ENCODE measurements at places on chromosomes 4 and X.

DNA sequence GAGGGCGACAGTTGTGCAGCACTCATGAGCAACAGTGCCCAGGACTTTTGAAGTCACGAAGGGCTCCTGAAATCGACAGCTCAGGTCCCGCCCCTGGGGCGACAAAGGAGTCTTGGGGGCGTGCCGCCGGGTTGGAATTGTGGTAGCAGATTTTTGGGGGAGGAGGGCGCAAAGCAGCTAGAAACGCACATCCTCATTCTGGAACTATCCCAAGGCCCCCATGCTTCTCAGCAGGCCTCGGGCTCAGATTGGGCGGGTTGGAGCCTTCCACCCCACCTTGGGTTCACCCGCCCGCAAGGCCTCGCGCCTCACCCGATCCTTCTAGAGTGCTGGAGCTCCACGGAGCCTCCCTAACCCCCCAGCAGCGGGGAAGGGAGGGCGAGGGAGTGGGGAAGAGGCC, 85.5 kb downstream of the HPRT1 start:
- no peak for DNase-seq

DNA sequence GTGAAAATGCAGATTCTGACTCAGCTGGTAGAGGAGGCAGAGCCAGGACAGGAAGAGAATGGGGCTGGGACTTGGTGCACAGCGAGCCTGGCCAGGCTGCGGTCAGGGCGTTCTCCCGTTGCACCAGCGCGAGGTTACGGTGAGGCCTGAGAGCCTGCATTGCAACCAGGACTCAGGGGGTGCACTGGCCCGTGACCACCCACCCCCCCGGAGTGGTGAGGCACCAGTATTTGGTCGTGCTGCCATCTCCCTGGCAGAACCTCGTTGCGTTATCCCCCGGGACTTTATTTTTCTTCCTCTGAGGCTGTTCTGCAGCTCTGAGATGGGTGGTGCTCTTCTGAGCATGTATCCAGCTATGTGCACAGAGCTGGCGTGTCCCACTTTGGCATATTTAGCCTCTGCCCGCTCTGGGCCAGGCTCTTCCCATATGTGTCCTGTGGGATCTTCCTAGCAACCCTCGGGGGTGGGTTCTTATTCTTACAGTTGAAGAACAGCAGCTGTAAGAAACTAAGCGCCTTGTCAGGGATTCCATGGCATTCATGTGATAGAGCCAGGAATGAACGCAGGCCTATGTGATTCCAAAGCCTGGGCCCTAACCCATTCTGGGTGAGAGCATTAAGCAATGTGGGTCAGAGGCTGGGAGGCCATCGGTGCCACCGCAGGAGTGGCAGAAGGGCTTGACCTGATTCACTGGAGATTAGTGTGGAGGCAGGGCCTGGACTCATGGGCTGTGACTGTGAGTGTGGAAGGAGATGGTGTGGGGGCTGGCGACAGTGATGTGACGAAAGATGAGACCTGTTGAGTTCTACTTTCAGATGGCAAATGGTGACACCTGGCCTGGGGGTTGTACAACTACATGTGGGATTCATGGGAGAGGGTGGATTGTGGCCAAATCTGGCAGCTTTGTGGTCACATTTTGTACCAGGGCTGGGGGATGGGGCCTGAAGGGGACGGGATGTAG, 3.1 kb downstream of the TADA2B start:
- DNase-seq = peak; percentile 27

GRCh38 chr4:51907006-51907669, 64.2 kb downstream of the DCUN1D4 start:
- no peak for DNase-seq

GRCh38 chrX:93673869-93674271, at the start of gene FAM133A:
Gene FAM133A, plus strand, starts transcription at chrX:93674206. Its CDS starts 35,214 bp downstream, at chrX:93709420.
- no peak for DNase-seq

DNA sequence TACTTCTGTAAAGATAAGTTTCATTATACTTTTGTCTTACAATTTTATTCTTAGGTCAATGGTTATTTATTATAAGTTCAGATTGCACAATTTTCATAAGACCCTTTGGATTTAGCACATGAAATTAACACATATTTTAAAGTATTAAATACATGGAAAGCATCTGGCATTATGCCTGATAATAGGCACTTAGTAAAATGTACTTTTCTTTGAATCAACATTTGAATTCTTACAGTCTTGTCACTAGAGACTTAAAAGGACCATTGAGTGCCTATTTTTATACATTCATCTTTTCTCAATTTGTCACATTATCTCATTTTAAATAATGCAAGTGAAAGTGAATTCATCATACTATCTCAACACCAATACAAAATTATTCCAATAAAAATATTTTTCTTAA, 23.0 kb downstream of the NIPAL1 start:
- DNase-seq = no peak

- DNase-seq = no peak
Measured at GRCh38 chr4:172818901-172819300, 349.7 kb upstream of the GALNT7 start.

DNA sequence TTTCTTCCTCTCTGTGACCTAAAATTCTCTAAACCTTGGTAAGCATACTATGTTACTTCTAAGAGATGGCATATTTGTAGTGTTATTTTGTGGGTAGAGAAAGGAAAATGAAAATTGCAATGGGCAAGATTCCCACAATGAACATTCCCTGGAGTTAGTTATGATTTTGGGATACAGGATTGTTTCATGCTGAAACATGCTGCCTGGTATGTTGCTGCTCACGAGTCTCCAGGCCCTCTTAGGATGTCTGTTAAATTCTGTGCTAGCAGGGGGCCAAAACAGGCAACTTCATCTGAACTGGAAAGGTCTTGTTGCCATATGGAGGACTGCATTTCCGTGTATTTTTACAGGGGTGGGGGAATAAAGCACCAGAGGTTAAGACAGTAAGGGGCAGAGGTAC, 18.9 kb upstream of the MSMO1 start:
- DNase-seq = no peak

GRCh38 chrX:133267621-133268020, 49.5 kb upstream of the TFDP3 start:
- DNase-seq = no peak

DNA sequence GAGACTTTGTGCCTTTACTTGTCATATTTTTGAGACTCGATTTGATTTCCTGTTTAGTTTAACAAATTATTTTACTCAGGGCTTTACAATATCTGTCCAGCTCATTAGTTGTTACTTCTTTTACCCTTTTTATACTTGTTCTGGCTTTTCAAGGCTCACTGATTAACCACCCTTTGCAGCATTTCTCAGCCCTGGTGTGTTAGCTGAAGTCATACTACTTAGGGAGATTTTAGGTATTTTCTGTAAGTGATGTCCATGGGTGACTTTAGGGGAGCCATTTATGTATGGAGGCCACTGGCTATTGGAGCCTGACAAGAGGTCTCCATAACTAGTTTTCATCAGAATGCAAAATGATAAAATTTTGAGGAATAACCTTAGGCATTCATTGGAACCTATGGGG, 147.2 kb downstream of the RPA4 start:
- DNase-seq = no peak

- DNase-seq = no peak
Measured at GRCh38 chr4:27861381-27861787, 1000.7 kb downstream of the STIM2 start.

GRCh38 chr4:137967480-137968190, 274.5 kb downstream of the SLC7A11 start:
- no peak for DNase-seq

- DNase-seq = no peak
Measured at GRCh38 chr4:26454961-26455360, 35.3 kb downstream of the CCKAR start.

- no peak for DNase-seq
Measured at GRCh38 chrX:56728321-56728720, 722 bp upstream of the NBDY start.

GRCh38 chrX:120464411-120464810, 4.7 kb downstream of the LAMP2 start:
- DNase-seq = no peak

- DNase-seq = no peak
Measured at GRCh38 chrX:143336261-143336660, 181.0 kb downstream of the SPANXN3 start.

GRCh38 chr4:42404001-42404400, 6.7 kb downstream of the SHISA3 start:
- no peak for DNase-seq

GRCh38 chr4:172543249-172543648, 625.4 kb upstream of the GALNT7 start:
- DNase-seq = no peak

DNA sequence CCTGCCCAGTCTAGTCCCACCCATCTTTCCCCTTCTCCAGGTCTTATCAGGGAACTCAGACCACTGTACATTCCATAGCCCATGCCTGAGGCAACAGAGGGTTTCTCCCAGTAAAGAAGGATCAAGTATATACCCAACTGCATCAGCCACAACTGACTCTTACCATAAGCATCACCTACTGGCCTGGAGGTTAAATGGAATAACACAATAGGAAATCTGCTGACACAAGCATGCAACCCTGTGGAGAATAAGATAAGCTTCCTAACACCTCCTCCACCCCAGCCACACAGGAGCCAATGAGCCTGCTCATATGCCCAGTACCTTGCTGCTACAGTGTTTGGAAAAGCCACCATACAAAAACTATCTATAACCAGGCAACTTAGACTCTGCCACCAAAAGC, 34.6 kb upstream of the PLK4 start:
- DNase-seq = no peak
